ENCODE measurements at places on chromosomes 13 and 19. TPM values are rescaled to one million over a fixed set of nuclear protein-coding genes. Genes with fewer than 3 reads are reported as not detected.
A peak's percentile ranks its signal among the peaks of the same experiment; 100 is the strongest.

- DNase-seq, result no peak
- H3K27me3 ChIP-seq, result no peaks in the 10 kb centered on the region
- H3K4me1 ChIP-seq, result peaks cover 23% of the 10 kb centered on the region
- no peaks in the 10 kb centered on the region for H3K36me3 ChIP-seq
- H3K4me3 ChIP-seq, result no peak overlapping the region
Observed at GRCh38 chr13:40232311-40233040, 434.0 kb downstream of the FOXO1 start.

DNA sequence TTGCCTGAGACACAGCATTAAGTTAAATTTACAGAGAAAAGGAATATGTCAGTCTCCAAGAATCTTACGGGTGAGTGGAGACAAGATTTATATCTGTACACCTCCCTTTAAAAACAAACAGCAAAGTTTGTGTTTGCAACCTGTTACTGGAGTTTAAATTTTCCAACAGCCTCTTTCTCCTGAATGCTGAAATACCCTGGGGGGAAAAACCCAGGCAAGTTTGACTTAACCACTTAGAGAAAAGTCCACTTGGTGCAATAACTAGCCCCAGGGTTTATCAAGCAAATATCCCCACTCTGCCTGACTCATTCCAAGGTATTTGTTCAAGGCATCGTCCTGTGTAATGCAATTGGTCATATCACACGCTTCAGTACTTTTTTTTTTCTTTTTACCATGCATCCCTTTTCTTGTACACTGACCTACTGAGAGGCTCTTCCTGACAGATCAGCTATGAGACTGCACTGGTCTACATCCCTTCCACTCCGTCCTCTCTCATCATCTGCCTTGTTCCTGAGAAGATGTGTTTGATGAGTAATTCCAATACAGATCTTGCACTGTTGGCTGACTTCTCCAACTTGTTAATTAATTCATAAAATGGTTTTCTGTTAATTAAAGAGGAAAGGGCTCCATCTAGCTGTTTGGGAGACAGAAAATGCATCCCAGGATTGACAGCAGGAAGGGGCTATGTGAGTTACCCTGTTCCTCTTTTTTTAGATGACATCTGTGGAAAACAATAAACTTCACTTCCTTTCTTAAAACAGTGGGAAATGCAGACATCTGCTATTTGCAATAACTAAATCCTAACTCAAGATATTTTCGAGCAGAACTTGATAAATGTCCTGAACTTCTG is 212.5 kb upstream of the IRS2 start:
- H3K27me3 ChIP-seq, result peaks cover 5% of the 10 kb centered on the region
- no peak for DNase-seq
- H3K4me1 ChIP-seq, result no peaks in the 10 kb centered on the region
- H3K4me3 ChIP-seq, result no peak overlapping the region

CEACAM7 gene
- total RNA-seq, result not detected

DNA sequence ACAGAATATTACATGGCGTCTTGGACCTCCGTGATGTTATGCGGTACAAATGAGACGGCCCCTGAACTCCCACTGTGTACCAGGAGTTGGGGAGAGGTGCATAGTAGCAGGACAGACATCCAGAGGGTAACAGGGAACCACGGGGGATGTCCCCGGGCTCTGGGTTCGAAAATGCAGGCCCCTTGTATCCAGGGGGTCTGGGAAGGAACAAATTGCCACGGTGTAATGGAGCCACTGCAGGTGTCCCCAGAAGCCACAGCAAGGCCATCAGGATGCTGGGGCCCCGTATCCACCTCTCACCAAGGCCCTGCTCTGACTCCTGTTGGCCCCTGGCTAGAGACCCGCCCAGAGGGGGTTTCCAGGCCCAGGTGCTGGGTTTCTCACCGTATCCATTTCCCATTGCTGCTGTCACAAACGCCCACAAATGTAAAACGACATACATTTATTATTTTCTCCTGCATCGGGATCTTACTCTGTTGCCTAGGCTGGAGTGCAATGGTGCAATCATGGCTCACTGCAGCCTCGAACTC is 77.8 kb downstream of the INSR start:
- H3K27me3 ChIP-seq, result peaks cover 3% of the 10 kb centered on the region
- H3K27ac ChIP-seq, result peak overlapping the region; percentile 63
- peaks cover 44% of the 10 kb centered on the region for H3K4me1 ChIP-seq
- no peak overlapping the region for H3K4me3 ChIP-seq

NOVA2 gene
- 0.02 TPM for total RNA-seq

DNA sequence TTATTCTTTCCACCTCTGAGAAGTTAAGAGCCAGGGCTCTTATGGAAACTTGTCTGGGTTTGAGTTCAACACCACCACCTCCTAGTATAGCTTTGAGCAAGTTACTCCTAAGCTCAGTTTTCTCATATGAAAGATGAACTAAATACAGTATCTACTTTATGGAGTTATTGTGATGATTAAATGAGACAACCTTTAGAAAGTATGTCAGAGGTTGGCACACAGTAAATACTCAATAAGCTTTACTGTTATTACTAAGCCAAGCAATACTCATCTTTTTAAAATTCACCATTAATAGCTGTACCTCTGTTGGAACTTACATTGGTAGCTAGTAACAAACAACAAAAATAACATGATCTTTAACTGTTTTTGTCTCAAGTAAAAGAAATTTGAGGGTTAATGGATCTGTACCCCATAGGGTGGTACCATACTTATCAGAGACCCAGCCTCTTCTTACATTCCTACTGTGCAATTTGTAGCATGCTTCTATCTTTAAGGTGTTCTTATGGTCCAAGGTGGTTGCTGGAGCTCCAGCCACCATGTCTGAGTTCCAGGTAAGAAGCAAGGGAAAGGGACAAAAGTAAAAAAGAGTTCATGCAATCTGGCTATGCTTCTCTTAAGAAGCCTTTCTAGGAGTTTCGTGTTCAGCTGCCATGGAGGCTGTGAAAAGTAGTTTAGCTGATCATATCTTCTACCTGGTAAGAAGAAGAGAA is 24.1 kb upstream of the NDFIP2 start:
- H3K27me3 ChIP-seq, result no peaks in the 10 kb centered on the region
- no peaks in the 10 kb centered on the region for H3K36me3 ChIP-seq
- peak overlapping the region; percentile 72 for H3K27ac ChIP-seq

DNA sequence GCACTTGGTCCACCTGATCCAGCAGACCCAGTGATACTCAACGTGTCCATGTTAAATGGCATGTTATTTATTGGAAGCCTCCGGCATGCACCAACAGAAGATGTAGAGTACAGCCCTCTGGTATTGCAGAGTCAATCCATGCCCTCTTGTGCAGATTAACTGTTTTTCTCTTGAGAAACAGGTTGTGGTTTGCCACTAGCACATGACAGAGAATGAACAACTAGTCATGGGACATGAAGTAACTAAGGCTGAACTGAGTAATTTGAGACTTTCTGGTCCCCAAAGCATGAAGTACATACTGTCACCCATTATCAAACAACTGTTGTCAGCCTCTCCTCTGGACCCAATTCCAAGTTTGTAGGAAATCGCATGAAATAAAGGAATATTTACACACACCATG is 3.2 kb downstream of the ZNF562 start:
- H3K27me3 ChIP-seq, result no peaks in the 10 kb centered on the region
- no peak for DNase-seq
- H3K36me3 ChIP-seq, result peaks cover 81% of the 10 kb centered on the region
- H3K4me1 ChIP-seq, result peaks cover 43% of the 10 kb centered on the region

GRCh38 chr19:49338023-49338677 is 2.9 kb downstream of the CD37 start:
- DNase-seq, result no peak
- no peaks in the 10 kb centered on the region for H3K27me3 ChIP-seq
- peaks cover 36% of the 10 kb centered on the region for H3K36me3 ChIP-seq
- peaks cover 59% of the 10 kb centered on the region for H3K4me1 ChIP-seq
- no peak overlapping the region for H3K27ac ChIP-seq

PSPN gene
- 1.8 TPM for total RNA-seq

DNA sequence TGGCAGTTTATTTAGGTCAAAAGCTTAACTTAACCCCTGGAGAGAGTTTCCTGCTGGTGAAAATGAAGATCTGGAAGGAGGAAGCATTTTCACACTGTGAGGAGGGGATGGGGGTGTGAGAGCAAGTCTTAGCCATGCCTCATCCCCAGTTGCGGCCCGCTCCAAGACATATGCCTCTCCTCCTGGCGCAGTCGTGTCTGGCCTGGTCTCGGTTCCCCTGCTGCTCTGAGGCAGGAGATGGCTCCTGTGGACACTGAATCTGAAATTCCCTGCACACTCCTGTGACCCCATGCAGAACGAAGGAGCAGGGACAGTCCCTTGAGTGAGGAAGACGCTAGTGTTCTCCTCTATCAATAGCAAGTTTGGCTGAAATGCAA is 360 bp upstream of the ZNF69 start:
- peaks cover 20% of the 10 kb centered on the region for H3K4me1 ChIP-seq
- no peak for DNase-seq
- H3K4me3 ChIP-seq, result peak overlapping the region; percentile 83
- H3K27ac ChIP-seq, result no peak overlapping the region

RNF17 gene
- total RNA-seq, result 0.47 TPM

GRCh38 chr19:13208672-13209483 is 58.7 kb downstream of the IER2 start:
- peaks cover 21% of the 10 kb centered on the region for H3K4me1 ChIP-seq
- peak overlapping the region; percentile 77 for H3K4me3 ChIP-seq
- no peaks in the 10 kb centered on the region for H3K36me3 ChIP-seq
- no peaks in the 10 kb centered on the region for H3K27me3 ChIP-seq
- no peak for DNase-seq
